ENCODE measurements at places on chromosomes 11 and 22. TPM values are rescaled to one million over a fixed set of nuclear protein-coding genes. Genes with fewer than 3 reads are reported as not detected.
A peak's percentile ranks its signal among the peaks of the same experiment; 100 is the strongest.

DNA sequence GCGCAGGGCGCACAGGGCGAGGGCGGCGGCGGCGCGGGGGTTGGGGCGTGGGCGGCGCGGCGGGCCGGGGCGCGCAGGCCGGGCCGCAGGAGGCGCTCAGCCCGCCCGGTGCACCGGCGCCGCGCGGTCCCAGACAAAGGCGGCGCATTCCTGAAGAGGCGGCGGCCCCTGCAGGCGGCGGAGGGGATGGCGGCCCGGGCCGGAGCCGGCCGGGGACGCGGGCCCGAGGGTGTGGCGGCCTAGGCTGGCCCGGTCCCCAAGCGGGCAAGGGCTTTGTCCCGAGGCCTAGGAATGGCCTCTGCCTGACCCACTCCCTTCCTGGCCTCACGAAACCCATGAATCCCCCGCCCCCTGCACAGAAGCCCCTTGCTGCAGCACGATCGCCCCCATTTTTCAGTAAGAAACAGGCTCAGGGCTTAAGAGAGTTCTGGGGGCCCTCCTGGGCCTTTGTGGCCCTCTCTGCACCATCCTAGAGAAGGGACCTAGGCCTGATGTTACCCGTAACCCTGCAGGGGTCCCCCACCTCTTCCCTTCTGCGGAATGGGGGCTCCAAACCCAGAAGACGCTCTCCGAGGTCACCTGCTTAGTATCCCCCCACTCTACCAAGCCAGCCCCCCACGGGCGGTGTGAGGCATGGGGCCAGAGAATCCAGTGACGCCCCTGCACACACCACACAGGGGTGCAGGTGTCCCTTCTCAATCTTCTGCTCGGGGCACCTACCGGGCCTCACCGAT, at the start of gene RTN4R:
Gene RTN4R, minus strand, starts transcription at position 40 of the 734 bp plus-strand sequence. CDS start 226 bp downstream, outside the sequence.
- peak; percentile 52 for DNase-seq

- no peak for DNase-seq
These were observed 14.3 kb upstream of the ARRB1 start for GRCh38 chr11:75365711-75366181.

DNA sequence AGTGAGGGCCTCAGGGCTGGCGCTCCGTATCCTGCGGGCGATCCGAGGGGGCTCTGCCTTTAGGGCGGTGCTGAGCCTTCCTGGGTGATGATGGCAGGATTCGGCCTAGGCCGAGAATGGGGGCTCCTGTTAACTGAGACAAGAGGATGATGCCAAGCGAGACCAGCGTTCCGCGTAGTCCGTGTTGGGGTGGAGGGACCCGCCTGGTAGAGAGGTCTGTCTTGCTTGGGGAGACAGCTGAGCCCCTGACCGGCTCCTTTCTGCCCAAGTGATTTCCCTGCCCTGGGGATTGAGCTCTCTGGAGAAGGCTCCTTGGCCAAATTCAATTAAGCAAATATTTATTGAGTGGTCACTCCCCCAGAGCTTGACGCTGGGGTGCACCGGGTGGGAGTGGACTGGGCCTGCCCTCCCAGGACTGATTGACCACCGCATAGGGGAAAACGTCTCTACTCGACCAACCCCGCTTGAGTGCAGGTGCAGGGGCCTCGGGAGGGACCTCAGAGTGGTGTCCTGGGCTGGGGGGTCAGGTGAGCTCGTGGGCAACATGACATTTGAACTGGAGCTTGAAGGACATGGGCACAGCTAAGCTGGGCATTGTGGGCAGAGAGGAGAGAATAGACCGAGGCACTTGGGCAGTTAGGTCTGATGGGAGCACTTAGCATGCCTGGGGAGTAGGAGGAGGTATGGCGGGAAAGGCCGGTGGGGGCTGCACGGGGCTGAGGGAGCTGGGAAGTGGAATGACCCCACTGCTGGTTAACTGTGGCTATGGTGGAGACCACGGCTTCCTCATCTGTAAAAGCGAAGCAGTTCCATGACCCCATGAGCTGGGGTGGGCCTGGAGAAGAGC, 1.1 kb downstream of the GNAZ start:
- DNase-seq = no peak

GRCh38 chr11:85735876-85736460, 50.0 kb upstream of the CCDC89 start:
- DNase-seq = no peak

GRCh38 chr22:27490080-27490479, 311.5 kb downstream of the MN1 start:
- DNase-seq = no peak

GRCh38 chr11:105361651-105362050, 222.1 kb upstream of the CARD18 start:
- no peak for DNase-seq

- DNase-seq = no peak
These were observed 125.6 kb upstream of the BLID start for GRCh38 chr11:122241566-122241965.

DNA sequence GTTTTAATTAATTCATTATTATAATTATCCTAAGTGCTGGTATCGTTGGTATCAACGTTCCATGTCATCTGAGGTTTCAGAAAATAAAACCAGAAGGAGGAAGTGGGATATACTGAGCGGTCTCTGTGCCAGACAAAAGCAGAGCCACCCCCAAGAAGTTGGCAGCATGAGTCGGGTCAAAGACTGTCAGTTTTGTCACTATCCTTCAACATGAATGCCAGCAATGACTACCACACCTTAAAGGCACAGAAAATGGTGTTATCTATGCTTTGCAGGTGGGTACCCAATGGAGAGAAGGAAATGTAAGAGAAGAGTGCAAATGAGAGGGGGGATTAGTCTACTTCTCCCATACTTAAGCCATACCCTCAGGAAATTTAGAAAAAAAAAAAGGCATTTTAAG, 408.5 kb downstream of the OPCML start:
- no peak for DNase-seq

GRCh38 chr22:46687460-46687859, 50.6 kb downstream of the CERK start:
- DNase-seq = no peak

DNA sequence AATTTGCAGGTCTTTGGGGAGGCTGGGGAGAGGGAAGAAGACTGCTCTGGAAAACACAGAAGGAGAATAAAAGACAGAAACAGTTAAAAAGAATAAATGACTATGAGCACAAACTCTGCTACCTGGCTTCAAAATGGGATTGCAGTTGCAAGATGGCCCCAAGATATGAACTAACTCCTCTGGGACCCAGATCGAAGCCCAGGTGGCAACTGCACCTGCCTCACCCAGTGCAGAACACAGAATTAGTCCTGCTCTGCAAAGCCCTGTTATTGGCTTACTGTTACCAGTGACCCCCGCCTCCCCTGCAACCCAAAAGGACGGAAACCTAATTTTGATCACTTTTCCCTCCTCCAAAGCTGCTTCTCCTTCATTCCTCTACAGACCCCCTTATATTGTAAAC, 35.9 kb upstream of the POU2AF1 start:
- no peak for DNase-seq

GRCh38 chr11:99368583-99368982, 347.8 kb downstream of the CNTN5 start:
- no peak for DNase-seq

- DNase-seq = no peak
These were observed 2.7 kb upstream of the RTN4RL2 start for GRCh38 chr11:57457643-57458023.

GRCh38 chr22:42313804-42314581, 43.5 kb upstream of the TCF20 start:
- no peak for DNase-seq

GRCh38 chr11:59191095-59191494, 19.2 kb downstream of the DTX4 start:
- DNase-seq = no peak

DNA sequence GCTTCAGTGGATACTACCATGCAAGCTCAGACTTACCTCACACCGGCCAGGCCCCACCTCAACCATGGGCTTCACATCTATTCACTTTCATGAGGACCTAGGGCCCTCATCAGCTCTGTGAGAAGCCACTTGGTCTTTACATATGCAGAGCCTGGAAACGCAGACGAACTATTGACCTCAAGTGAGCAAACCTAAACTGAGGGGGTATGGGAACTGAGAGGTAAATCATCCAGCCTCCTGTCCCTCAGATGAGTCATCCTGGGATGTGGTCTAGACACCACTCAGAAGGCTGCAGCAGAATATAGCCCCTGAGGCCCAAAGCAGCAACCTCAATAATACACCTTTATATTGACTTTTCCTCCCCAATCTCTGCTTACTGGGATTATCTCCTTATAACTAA, 578.0 kb downstream of the INSC start:
- DNase-seq = no peak

- DNase-seq = no peak
These were observed 7.4 kb upstream of the NPTXR start for GRCh38 chr22:38850941-38851849.

DNA sequence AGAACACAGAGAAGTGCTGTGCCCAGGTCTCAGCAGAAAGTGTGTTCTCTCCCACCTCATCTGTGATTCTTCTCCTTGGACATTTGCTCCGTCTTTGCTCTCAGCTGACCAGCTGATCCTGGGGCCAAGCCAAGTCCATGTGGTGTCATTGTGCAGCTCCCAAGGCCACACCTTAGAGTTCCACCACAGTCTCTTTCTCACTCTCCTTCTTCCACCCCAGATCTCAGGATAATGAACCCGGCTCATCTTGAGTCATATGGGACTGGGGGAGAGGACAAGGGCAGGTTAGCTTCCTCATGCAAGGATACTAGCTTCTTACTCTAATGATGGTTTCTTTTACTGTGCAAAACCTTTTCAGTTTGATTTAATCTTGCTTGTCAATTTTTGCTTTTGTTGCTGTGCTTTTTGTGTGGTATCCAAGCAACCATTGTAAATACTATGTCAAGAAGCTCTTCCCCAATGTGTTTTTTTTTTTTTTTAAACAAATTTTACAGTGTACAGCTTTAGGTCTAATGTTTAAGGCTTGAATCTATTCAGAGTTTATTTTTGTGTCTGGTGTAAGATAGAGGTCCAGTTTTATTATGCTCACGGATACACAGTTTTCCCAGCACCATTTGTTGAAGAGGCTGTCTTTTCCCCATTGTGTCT, 75.0 kb upstream of the OR4B1 start:
- no peak for DNase-seq

DNA sequence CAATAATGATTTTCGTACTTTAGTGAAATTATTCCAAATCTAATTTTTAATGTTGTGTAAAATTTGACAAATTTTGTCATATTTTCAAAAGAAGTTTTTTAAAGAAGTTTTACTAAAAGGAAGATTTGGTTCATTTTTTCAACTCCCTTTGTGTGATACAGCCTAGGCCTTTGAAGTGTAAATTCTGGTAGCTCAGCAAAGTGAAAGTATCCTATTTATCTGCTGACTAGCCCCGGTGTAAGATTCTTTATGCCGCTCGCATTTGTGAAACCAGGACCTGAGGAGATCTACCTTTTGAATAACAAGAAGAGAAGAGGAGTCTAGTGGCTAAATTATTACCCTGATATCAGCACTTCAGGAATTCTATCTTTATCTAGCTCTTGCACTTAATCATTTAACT, 177.4 kb downstream of the JRKL start:
- DNase-seq = no peak

GRCh38 chr22:50141462-50141861, 29.1 kb upstream of the PANX2 start:
- no peak for DNase-seq

DNA sequence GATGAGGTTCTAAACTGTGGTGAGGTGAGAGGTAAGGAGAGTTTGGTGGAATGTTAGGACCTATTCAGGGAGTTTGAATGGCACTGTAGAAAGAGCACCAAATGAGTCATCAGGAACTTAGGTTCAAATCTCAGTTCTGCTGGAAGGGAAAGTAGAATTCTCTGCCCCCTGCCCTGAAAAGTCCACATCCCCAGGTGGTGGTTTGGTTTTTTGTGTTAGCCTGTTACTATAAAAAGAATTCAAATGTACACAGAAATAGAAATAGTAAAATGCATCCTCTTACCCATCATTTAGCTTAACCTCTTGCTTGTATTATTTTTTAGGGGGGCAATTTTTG, 20.2 kb downstream of the PPFIBP2 start:
- DNase-seq = no peak

DNA sequence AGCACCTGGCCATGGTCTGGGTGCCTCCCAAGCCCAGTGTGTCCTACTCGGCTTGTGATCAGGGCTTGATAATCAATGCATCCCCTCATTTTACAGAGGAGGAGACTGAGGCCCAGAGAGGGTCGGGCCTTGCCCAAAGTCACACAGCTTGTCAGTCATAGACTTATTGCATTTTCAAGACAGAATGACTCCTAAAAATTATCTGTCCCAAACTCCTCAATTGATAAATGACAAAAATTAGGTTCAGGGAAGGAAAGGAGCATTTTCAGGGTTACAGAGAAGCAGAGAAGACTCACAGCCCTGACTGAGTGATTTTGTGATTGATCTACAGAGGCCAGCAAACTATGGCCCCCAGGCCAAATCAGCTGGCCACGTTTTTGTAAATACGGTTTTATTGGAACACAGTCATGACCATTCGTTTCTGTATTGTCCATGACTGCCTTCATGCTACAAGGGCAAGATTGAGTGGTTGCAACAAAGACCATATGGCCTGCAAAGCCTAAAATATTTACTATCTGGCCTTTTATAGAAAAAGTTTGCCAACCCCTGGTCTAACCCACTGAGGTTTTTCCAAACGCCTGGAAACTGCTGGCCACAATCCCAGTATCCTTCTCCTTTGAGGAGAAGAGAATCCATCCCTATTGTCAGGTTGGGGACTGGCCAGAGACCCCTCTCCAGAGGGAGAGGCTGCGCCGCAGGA, 35.1 kb upstream of the NAV2 start:
- no peak for DNase-seq

DNA sequence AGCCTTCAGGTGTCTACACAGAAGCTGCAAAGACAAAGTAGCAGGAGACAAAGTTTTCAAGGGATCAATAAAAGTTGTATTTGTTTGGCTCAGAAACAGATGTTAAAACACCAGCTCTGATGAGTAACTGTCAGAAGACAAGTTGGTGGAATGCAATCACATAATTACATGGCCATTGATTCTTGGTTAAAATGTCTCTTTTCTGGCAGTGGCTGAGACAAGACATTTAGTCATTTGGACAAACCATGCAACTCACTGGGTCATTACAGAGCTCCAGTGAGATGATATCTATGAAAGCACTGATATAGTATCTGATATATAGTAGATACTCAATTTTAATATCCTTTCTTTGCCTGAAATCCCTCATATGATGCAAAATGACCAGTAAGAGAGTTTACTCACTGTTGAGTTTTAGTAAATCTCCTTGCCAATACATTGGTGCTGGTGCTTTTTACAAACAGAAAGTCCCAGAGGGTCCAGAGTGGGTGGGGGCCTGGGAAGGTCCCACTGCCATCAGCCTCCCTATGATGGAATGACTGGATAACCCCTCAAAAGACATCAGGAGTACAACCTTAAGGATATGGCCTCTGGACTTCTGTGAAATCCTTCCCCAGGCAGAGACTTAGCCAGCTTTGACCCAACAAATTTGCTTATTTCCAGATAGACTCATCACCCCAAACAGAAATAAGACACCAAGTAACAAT, 95.0 kb downstream of the SLC1A2 start:
- no peak for DNase-seq

GRCh38 chr11:4195909-4196308, 101.3 kb downstream of the RRM1 start:
- no peak for DNase-seq

GRCh38 chr22:30859714-30860095, 108.9 kb downstream of the MORC2 start:
- DNase-seq = no peak

Gene TBX1
- polyA plus RNA-seq = 0.64 TPM

Gene SLC15A3
- 22.2 TPM for polyA plus RNA-seq

Gene SGSM1
- polyA plus RNA-seq = 2.0 TPM

Gene KRTAP5-1
- 0.64 TPM for polyA plus RNA-seq

Gene APOA5
- polyA plus RNA-seq = not detected

Gene INS
- polyA plus RNA-seq = not detected

Gene PIH1D2
- 7.9 TPM for polyA plus RNA-seq

Gene PARVG
- polyA plus RNA-seq = 1.7 TPM

Gene FAT3
- polyA plus RNA-seq = 7.6 TPM

Gene NNMT
- 0.77 TPM for polyA plus RNA-seq
